ENCODE measurements at places on chromosomes 6 and 20.
A peak's percentile ranks its signal among the peaks of the same experiment; 100 is the strongest.

- peak; percentile 41 for DNase-seq
Measured at GRCh38 chr6:131061751-131062119, 1.3 kb downstream of the EPB41L2 start.

DNA sequence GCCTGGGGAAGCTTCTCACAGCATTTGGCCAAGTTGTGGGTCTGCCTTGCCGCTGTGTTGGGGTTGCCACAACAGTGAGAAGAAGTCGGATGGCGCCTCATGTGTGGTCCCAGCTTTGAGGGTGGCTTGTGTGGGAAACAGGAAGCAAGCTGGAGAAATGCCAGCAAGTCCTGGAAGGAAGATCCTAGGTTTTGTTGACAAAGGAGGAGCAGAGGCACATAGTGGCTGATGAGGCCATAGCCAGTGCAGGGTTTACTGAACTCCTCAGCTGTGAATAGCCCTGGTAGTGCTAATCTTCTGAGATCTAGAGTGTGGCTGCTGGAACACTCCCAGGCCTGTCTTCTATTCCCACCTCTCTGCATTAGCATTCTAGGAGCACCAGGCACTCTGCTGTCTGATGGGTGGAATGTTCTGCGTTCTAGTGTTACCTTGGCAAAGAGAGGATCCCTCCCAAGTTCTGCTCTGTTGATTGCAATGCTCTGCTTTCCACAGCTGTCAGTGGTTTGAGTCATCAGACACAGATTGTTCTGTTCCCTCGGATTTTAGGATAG, 25.2 kb downstream of the SNPH start:
- DNase-seq, result no peak

DNA sequence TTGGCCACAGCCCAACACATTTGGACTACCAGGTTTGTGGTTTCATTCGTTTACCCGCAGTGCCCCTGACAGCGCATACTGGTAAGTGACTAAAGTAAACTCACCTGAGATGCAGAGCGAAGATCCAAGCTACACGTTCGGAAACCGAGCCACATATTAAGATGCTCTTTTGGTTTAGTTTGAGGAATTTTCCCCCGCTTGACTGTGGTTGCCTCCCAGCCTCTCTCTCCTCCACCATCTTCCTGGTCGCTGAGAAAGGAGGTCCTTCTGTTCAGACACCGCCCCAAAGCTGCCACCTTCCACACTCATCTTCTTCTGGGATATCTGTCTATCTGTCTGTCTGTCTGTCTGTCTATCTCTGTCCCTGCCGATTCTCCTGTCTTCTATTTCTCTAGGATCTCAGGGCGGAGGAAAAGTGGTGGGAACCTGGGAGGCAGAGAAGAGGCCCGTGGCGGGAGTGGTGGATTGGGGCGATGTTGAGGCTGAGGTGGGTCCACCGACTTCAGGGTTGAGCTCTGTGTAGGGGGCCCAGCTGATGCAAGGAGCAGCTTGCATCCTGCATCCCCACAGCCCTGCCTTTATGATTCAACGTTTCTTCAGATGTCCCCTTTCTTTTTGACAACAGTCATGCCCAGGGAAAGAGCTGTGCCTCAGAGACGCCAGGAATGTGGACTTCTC, 196.9 kb upstream of the ZNF184 start:
- DNase-seq, result peak; percentile 13

DNA sequence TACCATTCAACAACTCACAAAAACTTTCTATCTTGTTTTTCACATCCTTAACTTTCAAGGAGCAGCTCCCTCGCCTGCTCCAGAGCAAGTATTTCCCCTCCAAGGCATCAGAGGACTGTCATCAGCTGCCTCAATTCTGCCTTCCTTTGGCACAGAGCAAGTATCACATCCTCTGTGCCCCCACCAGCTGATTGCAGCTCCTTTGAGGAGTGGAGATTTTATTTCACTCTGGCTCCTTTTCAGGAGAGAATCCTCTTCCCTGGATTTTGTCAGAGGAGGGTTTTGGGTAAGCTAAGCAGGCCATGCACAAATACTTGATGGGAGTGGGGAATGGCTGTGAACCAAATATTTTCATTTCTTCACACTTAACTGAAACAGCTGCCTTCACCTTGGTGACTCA, 610.5 kb upstream of the FLRT3 start:
- no peak for DNase-seq

- no peak for DNase-seq
Measured at GRCh38 chr6:92023410-92023966, 1395.9 kb downstream of the EPHA7 start.

DNA sequence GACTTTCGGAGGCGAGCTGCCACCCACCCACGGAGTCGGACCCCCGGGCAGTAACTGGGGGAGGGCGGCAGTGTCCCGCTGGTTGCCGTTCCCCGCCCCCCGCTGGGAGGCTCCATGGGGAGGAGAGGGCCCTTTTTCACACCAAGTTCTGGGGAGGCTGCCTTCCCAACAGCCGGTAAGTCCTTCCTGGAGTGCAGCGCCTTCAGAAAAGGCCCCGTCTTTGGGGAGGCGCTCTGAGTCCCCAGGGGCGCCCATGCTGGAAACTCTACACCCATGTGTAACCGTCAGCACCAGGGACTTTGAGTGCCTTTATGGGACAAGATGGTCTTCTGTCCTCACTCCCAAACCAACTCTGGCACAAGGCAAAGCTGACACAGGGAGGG, 430 bp upstream of the SOX18 start:
- DNase-seq, result no peak

DNA sequence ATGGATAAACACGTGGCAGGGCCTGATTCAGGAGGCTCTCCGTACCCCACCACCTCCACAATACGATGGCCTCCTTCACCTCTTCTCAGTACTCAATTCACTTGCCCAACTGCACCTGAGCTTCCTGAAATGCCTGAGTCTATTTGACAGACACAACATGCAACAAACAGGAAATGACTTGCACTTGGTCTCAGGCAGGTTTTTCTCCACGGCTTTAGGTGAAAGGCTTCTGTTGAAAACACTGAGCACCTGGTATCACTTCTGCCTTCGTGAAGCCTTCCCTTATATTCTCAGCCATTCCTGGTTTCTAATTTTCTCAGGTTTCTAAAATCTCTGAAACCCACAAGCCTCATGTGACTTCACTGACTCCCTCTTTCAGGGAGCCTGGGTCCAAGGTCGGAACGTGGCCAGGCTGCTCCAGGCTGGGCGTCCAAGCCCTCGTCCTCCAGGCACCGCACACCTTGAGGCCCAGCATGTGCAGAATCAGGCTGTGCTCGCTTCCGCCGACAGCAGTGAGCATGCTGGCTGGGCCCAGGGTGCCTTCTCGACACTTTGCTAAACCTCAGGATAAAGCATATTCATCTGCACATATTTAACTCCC, 34.7 kb downstream of the TAF4 start:
- no peak for DNase-seq

DNA sequence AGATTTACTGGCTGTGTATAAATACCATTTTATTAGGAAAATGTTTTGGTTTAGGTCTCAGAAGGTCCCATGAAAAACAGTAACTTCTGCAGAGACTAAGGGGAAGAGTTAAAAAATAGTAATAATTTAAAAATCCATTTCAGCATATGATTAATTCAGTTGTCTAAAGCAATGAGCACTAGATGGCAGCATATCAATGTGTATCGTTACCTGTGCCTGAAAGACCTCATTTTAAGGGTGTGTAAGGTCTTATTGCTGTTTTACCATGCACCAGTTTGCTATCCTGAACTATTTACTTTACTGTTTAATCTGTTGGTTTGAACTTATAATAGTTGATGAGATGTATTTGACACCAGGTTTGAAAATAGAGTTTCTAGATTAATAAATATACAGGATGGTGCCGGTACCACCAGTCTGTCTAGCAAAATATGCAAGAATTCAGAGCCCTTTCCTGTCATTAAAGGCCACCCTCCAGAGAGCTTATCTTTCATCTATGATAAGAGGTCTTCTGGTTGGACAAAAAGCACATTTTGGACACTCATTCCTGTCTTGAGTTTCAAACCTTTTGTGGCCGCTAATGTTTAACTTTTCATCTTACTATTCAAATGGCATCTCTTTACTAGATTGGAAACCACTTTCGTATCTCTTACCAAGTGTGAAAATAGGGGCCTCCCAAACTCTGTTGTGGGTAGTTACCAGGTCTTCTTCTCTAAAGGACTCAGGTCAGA, 8.9 kb upstream of the AHI1 start:
- peak; percentile 54 for DNase-seq

DNA sequence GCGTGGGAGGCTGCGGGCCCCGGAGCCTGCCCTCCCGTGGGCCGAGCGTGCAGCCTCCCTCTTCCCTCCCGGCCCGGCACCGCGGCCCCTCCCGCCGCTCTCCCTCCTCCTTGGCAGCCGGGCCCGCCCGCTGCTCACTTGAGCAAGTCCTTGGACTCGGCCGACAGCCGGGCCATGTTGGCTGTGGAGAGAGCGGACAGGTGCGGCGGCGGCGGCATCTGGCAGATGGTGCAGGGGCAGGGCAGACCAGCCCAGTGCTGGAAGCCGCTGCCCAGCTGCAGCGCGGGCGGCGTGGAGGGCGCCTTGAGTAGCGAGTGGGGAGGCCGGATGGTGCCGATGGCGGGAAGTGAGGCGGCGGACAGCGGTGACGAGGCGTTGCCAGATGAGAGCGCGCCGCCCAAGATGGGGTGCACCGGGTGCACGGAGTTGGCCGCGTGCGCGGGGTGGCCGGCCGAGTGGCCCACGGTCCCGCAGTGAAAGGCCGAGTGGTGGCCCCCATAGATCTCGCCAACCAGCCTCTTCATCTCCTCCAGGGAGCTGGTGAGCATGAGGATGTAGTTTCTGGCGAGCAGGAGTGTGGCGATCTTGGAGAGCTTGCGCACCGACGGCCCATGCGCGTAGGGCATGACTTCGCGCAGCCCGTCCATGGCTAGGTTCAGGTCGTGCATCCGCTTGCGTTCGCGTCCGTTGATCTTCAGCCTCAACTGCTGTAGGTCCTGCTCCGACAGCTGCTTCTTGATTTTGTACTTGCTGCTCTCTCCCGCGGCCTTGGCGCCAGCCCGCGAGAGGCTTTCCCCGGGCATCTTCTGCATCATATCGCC, 766 bp downstream of the OLIG3 start:
- DNase-seq, result no peak

GRCh38 chr6:6972456-6972855, 135.3 kb upstream of the RREB1 start:
- DNase-seq, result no peak

DNA sequence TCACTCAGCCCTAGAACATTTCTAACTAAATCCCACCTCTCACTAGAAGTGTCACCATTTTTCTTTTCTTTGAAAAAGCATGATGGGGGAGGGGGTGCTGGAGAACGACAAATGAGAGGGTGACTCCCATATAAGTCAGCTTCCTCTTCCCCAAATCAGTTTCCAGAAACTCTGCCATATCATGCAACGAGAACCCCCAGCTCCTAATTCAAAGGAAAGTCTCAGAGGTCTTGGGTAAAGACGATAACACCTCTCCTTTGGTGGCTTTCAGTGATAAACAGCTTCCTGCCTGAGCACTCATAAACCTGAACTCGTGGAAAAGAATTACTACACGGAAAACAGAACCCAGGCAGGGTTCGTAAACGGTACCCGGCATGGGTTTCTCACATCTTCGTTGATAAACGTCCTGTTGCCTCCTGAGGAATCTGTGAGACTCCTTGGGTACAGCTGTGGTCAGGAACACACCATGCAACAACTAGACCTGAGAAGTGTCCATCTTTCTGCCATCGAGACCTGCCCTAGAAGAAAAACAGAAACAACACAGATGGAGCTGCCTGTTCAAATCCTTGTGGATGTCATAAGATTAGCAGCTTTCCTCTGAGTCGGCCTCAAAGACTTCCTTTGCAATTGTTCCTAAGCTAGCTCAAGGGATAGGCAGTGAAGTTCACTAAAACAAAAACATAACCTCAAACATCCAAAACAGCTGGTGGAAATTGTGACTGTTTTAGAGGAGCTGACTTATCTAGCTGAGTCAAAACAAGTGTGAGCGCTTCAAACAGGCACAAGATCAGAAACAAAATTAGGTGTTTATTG, 185.8 kb upstream of the PRDM1 start:
- no peak for DNase-seq

Data from Kasumi-1 (cell line).